ENCODE measurements at places on chromosomes 16 and 17.

DNA sequence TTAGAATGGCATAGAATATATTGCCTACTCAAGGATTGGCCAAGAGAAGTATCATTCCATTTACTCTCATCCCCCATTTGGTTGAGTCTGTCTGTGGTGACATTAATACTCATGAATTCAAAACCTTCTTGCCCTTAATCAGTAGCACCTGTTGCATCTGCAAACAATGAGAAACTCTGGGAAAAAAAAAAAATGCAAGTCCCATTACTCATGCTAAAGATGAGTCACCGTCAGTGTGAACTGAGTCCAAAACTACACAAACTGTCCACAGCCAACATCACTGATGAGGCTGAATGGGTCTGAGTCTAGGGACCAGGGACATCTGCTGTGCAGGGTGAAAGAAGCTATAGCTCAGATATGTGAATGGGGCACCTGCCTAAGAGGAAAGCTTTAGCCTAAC lies 96.9 kb upstream of the ADAMTS18 start:
- DNase-seq, result no peak

- no peak for DNase-seq
Observed at GRCh38 chr17:62149961-62150360, 84.9 kb upstream of the MED13 start.

- no peak for DNase-seq
Observed at GRCh38 chr17:68292689-68293040, 1.4 kb downstream of the ARSG start.

- no peak for DNase-seq
Observed at GRCh38 chr17:63774969-63775265, 947 bp downstream of the DDX42 start.

- no peak for DNase-seq
Observed at GRCh38 chr17:64661726-64661975, 456 bp downstream of the SMURF2 start.

DNA sequence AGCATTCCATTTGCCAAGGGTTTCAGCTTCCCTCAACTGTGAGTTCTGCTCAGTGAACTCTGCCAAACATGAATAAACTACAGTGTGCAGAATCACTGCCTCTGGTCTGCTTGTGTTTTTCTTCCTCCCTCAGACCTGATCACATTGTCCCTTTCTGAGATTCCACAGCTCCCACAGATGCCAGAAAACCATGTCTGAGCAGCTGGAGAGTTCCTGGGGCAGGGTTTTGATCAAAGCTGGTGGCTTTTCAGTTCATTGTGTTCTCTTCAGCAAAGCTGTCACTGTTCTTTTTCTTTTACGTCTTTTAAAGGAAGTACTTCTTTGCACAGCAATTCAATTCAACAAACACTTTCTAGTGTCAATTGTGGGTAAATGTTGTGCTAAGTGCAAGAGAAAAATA lies 555.8 kb downstream of the RBFOX1 start:
- no peak for DNase-seq

DNA sequence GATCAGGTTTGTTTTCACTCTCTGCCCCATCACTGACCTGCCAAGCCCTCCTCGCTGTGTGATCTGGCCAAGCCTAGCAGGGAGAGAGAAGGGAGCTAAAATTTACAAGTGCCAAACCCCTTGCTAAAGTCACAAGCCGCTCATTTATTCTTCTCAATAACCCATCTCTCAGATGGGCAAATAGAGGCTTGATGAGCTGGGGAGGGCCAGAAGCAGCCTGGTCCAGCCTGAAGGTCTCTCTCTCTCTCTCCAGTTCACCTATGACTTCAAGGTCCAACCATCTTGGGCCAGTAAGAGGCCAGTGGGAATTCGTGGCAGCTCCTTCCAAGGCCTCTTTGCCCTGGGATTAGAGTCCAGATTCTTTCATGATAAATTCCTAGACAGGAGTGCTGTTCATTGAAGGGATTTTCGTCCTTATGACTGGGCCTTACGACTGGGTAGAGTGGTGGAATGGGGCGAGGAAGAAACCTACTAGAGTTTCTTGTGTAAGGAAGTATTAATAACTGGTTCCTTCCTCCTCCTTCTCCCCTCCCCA lies 3.4 kb downstream of the CA7 start:
- no peak for DNase-seq

- DNase-seq, result no peak
Observed at GRCh38 chr17:81561494-81561885, 9.3 kb upstream of the FAAP100 start.

GRCh38 chr17:81926451-81927151 lies 934 bp downstream of the MAFG start:
- no peak for DNase-seq

GRCh38 chr17:43349142-43349541 lies 49.7 kb upstream of the ARL4D start:
- DNase-seq, result no peak

DNA sequence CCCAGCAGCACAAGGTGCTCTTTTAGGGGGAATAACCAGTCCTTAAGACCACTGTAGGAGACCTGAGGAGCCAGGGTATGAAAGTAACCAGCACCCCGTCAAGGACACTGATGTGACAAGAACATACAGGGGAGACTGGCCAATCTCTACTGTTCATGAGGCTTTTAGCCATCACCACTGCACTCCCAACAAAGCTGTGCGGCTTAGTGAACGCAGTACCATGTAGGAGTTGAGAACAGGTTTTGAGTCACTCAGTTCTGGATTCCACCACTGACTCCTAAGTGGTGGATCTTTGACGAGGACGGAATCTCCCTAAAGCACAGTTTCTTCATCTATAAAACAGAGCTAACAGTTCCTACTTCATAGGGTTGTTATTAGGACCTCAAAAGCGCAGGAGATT lies 26.8 kb downstream of the COG4 start:
- no peak for DNase-seq

All from effector memory CD8-positive, alpha-beta T cell (primary cell).